ENCODE measurements at places on chromosomes 13 and 19. TPM values are rescaled to one million over a fixed set of nuclear protein-coding genes. Genes with fewer than 3 reads are reported as not detected.

Gene BST2
- polyA plus RNA-seq, result 221 TPM

DNA sequence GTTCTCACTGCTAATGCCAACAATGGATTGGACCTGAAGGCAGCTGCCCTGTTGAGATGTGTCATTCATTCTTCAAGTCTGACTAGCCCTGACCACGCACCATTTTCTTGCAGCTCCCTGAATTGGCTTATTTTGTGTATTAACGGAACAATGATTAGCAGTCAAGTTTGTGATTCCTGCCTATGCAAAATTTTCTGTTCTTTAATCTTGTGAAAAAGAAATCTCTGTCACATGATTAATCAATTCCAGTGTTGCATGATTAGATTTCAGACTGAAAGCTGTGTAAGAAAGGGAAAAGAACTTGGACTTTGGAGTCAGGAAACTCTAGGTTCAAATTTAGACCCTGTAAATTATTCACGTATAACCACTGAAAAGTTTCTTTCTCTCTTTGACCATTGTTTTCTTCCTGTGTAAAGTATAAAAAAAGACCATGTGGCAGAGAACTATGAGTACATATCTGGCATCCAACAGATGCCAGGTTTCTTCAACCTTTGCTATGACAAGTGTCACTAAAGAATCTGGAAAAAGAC, 64.5 kb upstream of the SLC10A2 start:
- no peak for DNase-seq

Gene C19orf38
- 5.4 TPM for polyA plus RNA-seq

Gene TLE6
- polyA plus RNA-seq, result 4.9 TPM

Gene GRIK5
- polyA plus RNA-seq, result 1.7 TPM

Gene TSKS
- 2.4 TPM for polyA plus RNA-seq

DNA sequence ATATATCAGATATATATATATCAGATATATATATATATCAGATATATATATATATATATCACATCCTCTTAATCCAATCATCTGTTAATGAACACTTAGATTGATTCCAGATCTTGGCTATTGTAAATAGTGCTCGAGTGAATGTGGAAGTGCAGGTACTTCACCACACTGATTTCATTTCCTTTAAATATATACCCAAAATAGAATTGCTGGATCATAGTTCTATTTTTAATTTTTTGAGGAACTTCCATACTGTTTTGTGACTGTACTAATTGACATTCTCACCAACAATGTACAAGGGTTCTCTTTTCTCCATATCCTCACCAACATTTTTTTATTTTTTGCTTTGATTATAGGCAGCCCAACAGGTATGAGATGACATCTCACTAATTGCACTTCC, 277.5 kb downstream of the NHLRC3 start:
- DNase-seq, result no peak

GRCh38 chr13:20344836-20345490, 112.8 kb upstream of the GJB6 start:
- DNase-seq, result no peak

GRCh38 chr19:41801792-41802211, 5.4 kb downstream of the CEACAM3 start:
- no peak for DNase-seq

DNA sequence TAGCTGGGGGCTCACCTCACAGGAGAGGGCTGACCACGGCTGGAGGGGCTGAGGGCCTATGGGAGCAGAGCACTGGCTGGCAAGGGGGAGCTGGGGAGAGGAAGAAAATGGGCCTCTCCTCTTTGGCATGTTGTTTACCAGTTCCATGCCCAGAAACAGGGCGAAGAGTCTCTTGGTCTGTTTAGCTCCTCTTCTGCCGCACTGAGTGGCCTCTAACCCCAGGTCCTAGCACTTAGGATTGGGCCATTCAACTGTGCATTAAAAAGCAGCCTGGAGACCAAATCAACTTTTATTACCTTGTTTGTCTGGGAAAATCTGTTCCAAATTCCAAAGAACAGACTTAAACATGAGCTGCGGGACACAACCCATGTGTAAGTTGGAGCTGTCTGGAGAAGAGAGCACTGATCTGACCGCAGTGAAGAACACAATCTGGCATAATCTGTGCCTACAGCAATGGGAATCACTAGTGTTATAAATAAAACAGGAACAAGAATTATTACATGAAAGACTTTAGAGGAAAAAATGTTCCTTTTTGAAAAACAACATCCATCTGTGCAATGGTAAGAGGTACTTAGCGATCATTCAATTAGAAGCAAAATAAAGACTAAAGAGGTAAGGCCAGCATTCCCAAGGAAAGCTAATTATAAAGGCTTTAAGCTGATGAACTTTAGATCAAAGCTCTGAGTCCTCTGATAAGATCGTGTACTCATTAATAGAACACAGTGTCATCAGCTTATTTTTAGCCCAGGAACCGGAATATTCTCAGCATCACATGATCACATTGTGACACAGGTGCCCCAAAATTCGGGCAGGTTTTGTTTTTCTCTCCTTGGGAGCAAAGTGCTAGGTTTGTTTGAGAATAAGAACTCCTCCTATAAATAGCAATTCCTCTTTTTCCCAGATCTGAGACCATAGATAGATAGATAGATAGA, 243.2 kb downstream of the COL4A1 start:
- DNase-seq, result no peak

DNA sequence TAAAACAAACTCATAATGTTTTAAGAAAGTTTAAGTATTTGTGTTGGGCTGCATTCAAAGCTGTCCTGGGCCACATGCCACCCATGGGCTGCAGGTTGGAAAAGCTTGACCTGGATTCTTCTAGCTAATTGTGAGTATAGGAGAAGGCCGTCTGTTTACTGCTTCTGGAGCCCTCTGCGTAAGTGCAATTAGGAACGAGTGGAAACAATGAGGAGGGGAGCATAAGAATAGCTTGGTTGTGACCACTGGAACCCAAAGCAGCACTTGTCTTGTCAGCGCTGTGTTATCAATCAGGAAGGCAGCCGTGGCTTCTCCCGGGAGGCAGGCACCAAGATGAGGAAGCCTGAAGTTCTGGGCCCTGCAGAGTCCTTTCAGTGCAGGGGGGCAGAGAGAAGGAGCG, 110.4 kb upstream of the MBNL2 start:
- DNase-seq, result no peak

GRCh38 chr13:20772401-20773131, 1.2 kb downstream of the EEF1AKMT1 start:
- no peak for DNase-seq

DNA sequence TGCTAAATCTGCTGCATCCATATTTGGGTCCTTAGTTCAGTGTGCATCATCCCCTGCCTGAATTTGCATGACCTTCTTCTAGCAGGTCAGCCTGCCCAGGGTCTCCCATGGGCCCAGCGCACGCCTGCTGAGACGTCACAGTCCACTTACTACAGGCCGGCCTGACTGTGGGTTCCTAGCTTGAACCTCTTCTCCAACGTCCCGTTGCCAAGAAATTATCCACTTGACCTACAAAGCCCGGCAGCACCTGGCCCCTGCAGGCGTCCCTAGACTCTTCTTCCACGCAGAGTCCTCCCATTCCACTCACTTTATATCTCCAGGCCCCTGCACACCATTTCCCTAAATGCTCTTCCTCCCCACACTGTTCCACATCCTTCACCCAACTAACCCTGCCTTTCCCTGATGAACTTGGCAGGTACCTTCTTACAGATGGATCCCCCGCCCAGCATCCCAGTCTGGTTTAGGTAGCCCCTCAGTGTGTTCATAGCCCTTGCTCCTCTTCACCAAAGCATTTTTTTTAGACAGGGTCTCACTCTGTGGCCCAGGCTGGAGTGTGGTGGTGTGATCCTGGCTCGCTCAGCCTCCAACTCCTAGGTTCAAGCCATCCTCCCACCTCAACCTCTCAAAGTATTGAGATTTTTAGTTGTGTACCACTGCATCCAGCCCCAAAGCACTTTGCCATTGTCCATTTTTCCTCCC, 155.0 kb upstream of the SOX1 start:
- DNase-seq, result no peak

Gene CYSLTR2
- 2.2 TPM for polyA plus RNA-seq

- DNase-seq, result no peak
These were observed 164.8 kb upstream of the KL start for GRCh38 chr13:32851083-32852069.

Gene SHFL
- polyA plus RNA-seq, result 55.6 TPM

GRCh38 chr13:51396352-51396751, 56.5 kb downstream of the INTS6 start:
- no peak for DNase-seq

GRCh38 chr19:13830114-13830740, 35.0 kb downstream of the ZSWIM4 start:
- no peak for DNase-seq

- DNase-seq, result no peak
These were observed 245.6 kb downstream of the KLF5 start for GRCh38 chr13:73304442-73304841.

Gene PLIN4
- polyA plus RNA-seq, result 2.3 TPM

Gene KLK6
- 7.0 TPM for polyA plus RNA-seq

DNA sequence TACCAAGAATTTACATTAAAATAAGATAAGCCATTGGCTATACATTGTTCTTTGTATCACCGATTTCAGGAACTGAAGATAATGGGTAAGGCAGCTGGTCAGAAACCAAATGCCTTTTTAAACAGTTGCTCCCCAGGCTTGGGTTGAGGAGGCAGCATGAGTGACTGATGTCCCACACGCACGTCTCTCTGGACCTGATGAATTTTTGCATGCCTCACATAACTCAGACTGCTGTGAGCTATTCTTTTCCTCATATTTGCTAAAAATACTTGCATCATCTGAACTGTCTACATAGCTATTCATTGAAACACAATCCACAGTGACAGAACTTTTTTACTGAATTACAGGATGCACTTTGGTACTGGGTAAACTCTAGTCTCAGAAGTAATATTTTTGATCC, 123.6 kb upstream of the MAB21L1 start:
- DNase-seq, result no peak

Gene CD70
- polyA plus RNA-seq, result 11.1 TPM

DNA sequence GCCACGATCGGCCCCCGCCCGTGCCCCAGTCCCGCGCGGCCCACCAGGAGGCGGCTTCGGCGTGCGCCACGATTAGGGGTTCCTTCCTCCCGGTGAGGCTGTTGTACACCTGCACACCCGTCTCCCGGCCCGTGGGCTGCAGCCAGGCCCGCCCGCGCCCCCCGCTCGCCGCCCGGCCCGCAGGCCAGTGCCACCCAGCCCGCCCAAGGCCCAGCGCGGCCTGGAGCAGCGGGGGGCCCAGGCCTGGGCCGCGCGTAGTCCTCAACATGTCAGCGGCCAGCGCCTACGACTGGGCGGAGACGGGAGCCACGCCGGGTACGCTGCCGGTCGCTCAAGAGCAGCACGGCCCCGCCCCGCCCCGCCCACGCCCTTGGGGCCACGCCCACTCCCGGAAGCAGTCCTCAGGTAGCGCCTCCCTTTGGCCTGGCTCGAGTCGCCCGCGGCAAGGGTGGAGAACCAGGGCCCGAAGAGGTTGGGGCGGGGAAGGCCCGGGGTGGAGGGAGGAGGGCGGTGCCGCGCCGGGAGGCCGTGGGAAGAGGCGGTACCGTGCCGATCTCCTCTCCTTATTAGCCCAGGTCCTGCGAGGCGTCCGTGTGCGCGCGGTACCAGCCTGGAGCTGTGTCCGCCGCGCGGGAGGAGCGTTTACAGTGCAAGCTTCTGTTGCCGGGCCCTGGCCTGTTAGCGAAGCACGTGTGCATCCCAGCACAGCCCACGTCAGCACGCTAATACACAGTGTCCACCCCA, at the start of gene CARS2:
Gene CARS2 (minus strand): TSS at position 291 of the 744 bp plus-strand sequence. CDS start 23 bp downstream, at position 268.
- peak; percentile 96 for DNase-seq

- DNase-seq, result no peak
These were observed 7.1 kb upstream of the EML2 start for GRCh38 chr19:45646345-45646698.

- DNase-seq, result no peak
These were observed 96.1 kb upstream of the UQCRFS1 start for GRCh38 chr19:29308977-29309590.

- no peak for DNase-seq
These were observed 214.5 kb downstream of the KLF5 start for GRCh38 chr13:73273276-73273675.

DNA sequence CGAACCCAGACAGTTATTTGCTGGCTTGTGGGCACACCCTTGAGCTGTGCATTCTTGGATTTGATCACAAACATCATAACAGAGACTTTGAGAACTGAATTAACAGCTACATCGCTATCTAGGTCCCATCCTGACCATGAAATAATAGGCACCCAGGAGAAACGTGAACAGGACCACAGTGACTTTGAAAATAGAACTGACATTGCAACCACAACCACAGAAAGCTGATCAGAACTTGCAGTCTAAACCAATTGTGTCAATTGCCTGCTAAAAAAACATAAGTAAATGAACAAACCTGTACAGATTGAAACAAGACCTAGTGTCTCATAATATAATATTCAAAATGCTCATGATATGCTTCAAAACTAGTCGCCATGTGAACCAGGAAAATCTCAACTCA, 18.3 kb upstream of the KATNAL1 start:
- no peak for DNase-seq

Gene DOHH
- 8.8 TPM for polyA plus RNA-seq

DNA sequence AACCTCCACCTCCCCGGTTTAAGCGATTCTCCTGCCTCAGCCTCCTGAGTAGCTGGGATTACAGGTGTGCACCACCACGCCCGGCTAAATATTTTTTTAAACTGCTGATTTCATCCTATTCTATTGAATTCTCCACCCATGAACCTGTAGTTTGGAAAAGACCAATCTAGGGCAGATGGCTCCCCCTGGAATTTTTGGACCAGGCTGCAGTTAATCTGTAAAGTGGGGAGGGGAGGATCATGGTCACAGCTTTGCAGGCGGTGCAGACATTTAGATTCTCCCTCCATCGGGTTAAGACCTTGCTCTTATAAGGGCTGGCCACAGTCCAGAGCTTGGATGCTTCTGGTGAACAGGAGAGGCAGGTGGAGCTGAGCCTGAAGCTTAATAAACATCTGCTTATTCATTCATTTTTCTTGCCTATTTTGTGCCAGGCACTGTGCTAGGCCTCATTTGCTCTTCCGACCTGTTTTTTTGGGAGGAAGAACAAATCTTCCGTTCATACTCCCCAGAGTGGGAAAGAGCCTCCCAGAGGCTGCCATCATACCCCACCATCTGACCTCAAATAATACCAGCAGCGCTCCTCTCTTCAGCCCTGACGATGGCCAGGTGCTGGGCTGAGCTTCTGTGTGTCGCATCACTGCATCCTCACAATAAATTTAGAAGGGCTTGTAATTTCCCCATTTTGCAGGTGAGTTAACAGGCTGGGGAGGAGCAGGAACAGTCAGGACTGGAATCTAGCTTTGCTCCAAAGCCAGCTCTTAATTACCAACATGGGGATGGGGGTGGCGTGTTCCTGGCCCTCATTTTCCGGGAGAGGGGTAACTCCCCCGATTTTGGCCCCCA, 902 bp upstream of the CCDC106 start:
- DNase-seq, result no peak

DNA sequence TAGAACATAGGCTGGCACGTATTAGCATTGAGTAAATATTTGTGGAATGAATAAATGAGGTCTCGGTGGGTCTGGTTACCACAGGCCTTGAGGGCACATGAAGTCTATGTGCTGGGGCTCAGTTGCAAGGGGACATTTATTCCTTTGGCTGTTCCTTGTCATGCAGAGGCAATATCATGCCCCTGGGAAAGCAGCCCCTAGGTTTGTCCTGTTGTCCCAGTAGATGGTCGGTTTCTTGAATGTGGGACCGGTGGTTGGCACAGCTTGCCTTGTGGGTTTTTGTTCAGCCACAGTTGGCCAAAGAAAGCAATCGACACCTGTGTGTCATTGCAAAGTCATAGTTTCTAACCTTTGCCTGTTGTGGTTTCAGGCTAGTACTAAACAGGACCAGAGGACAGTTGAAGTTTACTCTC, 24.7 kb upstream of the GPR183 start:
- no peak for DNase-seq

Gene ICAM4
- polyA plus RNA-seq, result 3.8 TPM

Measured in thymus (tissue), 14 donors.